Amygdala (tissue), 56 donors: ENCODE measurements at places on chromosomes 2 and 18.

- DNase-seq: no peak
These were observed 341.7 kb downstream of the PTPRM start for GRCh38 chr18:7908681-7909299.

DNA sequence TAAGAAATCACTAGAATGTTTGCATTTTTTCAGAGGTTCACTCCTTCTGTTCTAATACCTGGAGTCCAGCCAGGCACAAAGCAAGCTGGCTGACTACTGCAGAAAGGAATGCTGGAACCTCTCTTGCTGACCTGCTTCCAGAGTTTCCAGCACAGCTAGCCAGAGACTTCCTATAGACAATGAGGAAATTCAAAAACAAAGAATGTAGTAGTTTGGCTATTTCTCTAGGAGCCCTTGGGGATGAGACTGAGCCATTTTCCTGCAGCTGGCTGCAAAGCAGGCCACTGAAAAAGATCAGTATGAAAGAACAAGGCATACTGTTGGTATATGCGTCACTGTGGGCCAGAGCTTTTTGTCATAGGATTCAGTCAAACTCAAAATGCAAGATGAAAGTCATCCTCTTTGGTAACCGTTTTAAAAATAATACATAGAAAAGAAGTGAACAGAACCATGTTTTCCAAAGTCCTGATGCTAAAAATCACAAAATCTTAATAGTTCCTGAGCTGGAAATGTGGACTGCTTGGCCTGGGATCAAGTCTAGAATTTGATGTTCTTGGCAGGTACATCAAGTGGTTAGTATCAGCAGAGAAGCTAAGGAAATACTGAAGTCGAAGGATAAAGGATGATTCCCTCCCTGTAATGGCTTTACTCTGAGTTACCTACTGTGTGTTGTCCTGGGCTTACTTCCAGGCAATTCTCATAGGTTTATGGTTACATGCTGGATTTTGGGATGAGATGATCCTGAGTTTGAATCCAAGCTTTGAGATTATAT, 9.0 kb upstream of the DSEL start:
- DNase-seq: peak; percentile 26

DNA sequence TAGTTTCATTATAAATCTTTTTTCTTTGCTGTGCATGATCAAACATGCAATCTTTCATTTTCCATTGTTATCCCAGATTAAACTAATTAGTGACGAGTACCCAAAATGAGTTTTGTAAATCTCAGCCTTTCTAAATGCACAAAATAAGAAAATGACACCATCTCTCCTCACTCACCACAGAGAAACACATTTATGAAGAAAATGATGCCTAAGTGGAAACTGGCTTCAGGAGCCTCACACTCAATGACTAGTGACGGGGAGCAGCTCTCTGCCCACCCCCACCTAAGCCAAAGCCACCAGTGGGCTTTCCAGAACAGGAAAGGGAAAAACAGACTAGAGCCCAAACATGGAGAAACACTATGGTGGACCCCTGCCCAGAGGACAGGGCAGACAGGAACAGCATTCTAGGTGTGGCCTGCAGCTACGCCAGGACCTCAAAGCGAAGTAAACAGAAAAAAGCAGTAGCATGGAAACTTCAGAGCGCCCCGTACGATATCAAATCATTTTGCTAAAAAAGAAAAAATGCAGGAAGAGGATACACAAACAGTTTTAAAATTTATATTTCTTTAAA, 113.5 kb downstream of the RBMS1 start:
- DNase-seq: no peak

DNA sequence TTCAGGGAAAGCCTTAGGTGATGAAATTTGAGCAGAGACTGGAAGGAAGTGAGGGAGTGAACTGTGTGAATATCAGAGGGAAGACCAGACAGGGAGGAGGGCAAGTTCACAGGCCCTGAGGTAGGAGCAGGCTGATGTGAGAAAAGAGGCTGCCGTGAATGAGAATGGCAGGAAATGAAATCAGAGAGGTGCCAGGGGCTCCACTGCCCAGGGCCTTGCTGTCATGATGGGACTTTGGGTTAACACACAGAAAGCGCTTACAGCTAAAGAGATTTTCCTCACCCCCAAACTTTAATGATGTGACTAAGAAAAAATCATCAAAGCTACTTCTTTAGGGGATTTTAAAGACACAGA, 53.8 kb downstream of the MARCHF4 start:
- DNase-seq: no peak

DNA sequence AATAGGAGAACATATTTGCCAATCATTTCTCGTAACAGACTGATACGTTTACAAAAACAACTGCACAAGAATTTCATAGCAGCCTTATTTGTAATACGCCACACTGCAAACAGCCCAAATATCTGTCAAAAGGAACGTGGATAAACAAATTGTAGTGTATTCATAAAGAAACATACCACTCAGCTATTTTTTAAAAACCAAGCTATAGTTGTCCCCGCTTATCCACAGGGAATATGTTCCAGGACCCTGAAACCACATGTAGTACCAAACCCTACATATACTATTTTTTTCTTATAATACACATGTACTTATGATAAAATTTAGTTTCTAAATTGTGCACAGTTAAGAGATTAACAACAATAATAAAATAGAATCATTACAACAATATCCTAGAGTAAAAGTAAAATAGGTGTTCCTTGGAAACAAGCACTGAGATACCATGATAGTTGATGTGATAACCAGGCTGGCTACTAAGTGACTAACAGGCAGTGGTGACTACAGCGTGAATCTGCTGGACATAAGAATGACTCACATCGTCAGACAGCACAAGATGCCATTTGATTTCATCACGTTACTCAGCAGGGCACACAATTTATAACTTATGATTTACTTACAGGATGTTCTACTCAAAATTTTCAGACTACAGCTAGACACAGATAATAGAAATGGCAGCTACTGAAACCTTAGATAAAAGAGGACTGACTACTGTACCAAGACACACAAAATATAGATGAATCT, 367.4 kb downstream of the NCKAP5 start:
- no peak for DNase-seq

DNA sequence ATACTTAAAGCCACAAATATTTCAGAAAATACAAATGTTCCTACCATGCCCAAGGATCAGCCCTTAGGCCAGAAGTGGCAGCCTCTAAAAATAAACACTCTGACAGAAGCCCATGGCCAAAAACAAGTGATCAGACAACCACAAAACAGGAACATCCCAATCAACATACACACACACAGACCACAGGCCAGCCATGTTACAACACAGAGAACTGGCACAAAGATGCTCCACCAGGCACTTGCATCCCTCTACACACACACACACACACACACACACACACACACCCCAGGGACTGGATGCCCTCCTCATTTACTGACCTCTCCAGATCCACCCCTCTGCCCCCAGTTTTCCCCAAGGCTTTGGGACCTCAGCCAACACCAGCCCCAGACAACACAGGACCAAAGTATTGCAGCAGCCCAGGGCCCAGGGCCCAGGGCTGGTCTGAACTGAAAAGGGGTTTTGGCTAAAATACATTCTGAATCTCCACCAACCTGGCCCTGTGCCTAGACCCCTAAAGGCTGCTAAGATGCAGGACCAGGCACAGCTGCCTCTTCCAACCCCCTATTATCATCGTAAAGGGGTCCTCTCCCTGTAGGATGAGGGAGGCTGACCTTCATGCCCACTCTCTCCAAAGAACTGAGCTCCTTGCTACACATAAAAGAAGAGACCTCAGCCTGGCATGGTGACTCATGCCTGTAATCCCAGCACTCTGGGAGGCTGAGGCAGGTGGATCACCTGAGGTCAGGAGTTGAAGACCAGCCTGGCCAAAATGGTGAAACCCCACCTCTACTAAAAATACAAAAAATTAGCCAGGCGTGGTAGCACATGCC, 151.4 kb downstream of the TNS1 start:
- DNase-seq: no peak

DNA sequence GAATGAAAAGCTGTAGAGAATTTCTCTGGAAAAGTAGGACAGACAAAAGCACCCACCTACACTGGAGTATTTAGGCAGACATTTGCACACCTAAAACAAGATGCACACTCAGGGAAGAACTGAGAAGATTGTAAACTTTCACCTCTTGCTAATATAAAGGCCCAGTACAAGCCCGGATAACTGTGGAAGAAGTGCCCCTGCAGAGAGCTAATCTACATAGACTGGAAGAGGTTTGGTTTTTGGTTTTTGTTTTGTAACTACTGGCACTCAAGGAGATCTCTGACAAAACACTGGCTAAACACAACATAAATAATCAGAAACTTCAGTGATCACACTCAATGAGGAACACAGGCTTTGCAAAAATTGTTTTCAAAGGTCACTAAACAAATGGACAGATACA, 782.2 kb upstream of the SLC8A1 start:
- no peak for DNase-seq

- DNase-seq: no peak
These were observed 95.9 kb downstream of the MAP4K4 start for GRCh38 chr2:101793277-101793969.

DNA sequence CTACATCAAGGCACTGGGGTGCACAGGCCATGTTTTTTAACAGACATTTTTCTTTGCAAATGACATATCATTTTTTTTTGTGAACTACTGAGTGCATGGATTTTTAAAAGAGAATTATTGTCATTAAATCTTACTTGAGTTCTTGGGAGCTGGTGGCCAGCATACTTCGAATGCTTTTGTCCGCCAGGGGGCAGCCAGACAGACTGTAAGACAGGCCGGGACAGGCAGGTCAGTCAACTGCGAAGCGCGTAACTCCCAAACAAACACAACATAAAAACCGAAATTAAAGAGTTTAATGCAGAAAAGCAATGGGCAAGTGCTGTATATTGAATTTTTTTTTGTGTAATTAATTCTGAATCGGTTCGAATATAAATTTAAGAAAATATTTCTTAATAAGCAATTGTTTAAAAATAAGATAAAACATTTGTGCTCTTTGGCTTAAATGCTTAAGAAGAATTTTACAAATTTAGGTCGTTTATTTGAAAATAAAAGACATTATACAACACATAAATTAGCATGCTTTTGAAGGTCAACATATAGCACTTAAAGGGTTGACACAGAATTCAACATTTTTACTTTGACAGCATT, 142.2 kb upstream of the PXDN start:
- DNase-seq: peak; percentile 77

DNA sequence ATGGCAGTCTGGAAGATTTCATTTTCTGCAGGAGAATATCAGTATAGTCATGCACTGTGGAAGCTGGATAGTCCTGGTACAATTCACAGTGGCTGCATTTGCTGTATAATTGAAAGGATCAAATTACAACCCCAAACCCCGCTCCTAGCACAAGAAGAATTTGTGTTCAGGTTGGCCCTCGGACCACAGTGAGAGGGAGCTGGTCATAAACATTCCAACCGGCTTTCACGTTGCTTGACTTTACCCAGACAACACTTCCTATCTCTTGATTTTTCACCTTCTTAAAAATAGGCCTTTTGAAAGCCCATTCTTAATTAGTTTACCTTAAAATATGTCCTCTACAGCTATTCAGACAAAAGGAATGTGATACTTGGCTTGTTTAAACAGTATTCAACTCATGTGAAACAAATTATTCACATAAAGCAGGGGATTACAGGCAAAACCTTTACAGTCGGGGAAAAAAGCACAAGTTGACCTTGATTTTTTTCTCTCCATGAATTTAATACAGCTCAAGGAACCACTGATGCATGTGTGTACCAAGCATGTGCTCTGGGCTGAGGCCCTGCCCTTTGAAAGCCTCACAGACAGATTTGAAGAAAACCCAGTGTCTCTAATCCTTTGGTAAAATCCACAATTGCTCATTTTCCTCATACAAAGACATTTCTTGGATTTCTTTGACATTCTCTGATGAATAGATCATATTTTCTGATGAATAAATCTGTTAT, 143.0 kb upstream of the SOX11 start:
- DNase-seq: no peak

DNA sequence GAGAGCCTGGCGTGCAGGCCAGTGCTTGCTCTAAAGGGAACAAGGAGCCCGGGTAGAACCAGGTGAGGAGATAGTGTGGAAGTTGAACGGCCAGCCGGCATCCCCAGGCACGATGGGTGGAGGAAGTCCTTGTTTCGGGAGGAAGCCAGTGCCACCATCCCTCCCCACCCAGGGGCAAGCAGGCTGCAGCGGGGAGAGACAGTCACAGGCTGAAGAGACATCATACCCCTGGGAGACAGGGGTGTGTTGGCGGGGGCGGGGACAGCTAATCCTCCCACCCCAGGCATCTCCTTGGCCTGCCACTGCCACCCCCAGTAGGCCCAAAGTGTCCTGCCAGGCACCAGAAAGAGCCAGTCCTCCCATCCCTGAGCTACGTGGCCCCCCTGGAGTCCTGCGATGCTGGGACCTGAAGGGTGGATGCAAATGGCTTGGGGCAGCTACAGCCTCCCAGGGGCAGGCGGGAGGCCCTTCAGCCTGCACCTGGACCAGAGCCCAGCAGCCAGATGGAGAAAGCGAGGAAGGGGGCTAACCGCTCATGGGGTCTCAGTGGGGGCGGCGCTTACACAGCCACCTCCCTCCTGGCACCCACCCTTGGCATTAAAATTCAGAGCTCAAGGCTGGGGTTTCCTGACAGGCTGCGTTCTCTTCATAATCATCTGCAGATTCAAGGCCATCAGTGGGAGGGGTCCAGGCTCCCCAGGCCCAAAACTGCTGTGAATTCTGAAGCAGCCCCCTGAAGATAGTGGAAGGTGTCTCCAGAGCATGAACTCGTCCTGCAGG, 14.8 kb upstream of the GPR55 start:
- DNase-seq: no peak

GRCh38 chr2:74250189-74250631, 51.8 kb downstream of the MTHFD2 start:
- DNase-seq: no peak

- no peak for DNase-seq
These were observed at the start of gene LIMS2 for GRCh38 chr2:127675331-127676261. Gene LIMS2, minus strand, starts transcription at chr2:127675530. Its CDS starts 506 bp downstream, at chr2:127675024.

- no peak for DNase-seq
These were observed 417.4 kb downstream of the LPIN1 start for GRCh38 chr2:12163866-12164265.

DNA sequence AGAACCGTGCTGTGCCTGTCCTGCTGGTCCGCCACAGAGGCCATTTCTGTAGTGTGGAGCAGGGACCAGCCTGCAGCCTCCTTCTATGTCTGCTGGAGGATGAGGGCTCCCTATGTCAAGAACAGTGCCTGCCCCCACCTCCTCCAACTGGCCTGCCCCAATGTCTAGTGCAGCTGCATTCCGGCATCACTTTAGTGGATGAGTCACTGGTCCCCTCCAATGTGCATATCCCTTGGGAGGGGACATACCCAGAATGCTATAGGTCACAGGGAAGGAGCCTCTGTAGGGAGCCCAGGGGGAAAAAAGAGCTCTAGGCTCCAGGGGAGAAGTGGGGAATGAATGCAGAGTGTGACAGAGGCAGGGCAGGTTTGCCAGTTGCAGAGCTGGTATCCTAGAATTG, 219.6 kb downstream of the CELF4 start:
- DNase-seq: no peak

- DNase-seq: no peak
These were observed 36.4 kb downstream of the ALPK2 start for GRCh38 chr18:58592223-58593214.
